IPS-NIHi11 (cell line): ENCODE measurements at places on chromosomes 5 and 9.
A peak's percentile ranks its signal among the peaks of the same experiment; 100 is the strongest.

DNA sequence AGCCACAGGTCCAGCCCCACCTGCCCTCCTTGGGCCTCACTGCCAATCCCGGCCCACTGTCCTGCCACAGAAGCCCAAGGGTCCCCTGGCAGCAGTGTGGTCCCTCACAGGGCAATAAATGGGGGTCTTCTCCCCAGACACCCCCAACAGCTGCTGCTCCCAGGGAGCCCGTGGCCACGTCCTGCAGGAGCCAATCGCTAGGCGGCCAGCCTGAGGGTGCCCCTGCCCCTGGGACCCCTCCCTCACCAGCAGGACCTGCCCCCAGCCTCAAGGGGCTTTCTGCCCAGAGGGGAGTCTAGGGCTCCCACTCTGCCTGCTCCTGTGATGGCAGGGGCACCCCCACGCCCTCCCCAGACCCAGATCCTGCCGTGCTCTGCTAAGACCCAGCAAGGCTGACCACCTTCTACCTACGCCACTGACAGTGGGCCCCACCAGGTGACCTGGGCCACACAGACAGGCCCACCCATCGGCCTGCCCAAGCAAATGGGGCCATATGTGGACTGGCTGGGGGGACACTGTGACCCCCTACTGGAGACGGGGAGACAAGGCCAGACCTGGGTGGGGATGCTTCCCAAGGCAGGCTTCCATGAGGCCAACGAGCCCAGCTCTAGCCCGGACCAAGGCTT, 17.0 kb downstream of the NOTCH1 start:
- no peak for DNase-seq

DNA sequence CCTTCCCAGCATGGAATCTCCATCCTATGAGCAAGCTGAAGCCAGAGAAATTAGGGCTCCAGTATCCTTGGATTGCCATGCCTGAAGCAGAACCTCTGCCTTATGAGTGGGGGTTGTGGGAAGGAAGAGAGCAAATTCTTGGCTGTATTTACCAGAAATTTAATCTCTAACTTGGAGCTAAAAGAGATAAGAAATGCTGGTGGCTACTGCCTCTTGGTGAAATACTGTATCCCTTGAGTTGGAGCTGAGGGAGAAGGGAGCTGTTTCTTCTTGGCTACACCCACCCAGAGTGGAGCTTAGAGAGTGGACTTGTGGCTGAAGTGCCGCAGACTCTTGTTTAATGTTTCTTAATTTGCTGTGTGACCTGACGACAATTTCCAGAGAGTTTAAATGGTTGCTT, 447.3 kb downstream of the ARHGEF28 start:
- no peak for DNase-seq

- DNase-seq, result no peak
These were observed 51.7 kb upstream of the LRRTM2 start for GRCh38 chr5:138926688-138927448.

DNA sequence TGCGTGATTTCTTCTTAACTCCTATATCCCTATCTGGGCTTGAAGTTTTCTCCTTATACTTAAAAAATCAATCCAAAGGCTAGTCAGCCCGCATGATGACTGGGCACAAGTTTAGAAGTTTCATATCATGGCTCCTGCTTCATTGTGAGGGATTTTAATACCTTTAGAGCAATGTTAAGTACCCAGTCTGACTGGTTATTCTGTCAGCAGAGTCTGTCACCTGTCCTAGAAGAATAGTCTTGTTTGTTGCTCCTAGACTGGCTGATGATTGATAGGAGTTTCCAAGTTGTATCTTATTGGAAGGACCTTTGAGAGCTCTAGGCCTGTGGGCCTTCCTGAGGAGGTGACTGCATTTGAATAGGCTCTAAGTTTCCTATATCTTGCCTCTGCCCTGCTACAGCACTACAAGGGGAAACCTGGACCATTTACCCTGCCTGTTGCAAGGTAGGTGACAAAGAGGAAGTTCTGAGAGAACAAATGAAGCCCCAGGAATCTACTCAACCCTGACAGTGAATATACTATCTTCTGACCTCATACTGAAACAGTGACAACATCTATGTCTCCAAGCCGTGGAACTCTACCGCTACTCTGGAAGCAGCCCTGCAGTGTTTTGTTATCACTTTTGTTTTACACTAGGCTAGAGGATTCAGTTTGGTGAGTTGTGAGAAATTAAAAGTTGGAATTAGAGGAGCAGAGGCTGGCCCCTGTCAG, 66.5 kb downstream of the F2RL2 start:
- no peak for DNase-seq

DNA sequence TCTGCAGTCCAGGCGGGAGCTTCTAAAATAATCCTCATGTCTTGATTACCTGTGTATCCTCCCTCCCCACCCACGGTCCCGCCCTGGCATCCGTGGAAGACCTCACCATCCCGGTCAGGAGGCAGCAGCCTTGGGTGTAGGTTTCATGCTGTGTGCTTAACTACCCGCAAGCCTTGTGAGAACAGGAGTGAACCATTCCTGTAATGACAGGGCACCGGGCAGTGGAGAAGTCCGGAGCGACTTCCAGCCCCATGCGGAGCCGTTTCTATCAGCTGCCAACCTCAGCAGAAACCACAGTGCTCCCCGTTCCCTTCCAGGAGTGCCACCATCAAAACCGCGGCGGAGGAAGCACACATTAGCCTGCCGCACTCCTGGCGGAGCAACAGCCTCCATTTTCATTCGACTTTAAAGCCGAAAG, 123.5 kb upstream of the LMX1B start:
- no peak for DNase-seq

GRCh38 chr5:166594567-166594966, 1696.9 kb upstream of the WWC1 start:
- no peak for DNase-seq

DNA sequence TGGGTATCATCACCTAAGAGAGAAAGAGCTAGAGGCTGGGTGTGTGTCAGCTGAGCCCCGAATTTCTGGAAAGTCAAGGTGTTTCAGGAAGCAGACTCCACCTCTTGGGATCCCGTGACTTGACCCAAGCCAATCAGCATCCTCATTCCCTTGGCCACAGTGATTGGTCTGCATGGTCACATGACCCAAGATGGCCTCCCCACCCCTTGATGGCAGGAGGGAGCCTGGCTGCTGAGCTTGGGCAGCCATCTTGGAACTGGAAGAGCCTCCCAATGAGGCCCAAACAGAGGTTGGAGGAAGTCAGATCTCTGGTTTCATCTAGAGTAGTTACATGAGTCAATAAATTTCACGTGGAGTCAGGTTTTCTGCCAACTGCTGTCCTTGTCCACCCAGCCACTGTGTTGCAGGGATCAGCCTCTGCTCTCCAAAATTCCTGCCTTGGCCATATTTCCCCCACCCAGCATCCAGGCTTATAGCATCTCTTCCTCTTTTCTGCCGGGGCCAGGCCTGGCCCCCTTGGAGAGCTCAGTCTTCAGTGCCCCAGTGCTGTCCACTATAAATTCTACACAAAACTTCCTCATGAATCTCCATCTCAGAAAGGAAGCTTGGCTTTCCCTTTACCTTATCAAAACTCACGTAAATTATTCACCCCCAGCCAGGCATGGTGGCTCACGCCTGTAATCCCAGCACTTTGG, 17.2 kb upstream of the SUSD3 start:
- DNase-seq, result peak; percentile 60
